GM23338 (cell line): ENCODE measurements at places on chromosomes 12 and 14. TPM values are rescaled to one million over a fixed set of nuclear protein-coding genes. Genes with fewer than 3 reads are reported as not detected.

The MYO1H gene
- polyA plus RNA-seq: not detected in 2 replicates

The RNASE1 gene
- polyA plus RNA-seq: 1.7 and 2.0 TPM in 2 replicates

The POTEG gene
- polyA plus RNA-seq: not detected in 2 replicates

The HOTAIR gene
- not detected in 2 replicates for polyA plus RNA-seq

The SPIC gene
- polyA plus RNA-seq: not detected in 2 replicates

The SEL1L gene
- 22.6 and 22.8 TPM in 2 replicates for polyA plus RNA-seq

The GYS2 gene
- not detected in 2 replicates for polyA plus RNA-seq

The NEUROD4 gene
- polyA plus RNA-seq: 0.05 and 0.13 TPM in 2 replicates

The PZP gene
- 0.33 and 0.92 TPM in 2 replicates for polyA plus RNA-seq

The ALX1 gene
- polyA plus RNA-seq: 0.70 and 1.1 TPM in 2 replicates

The CMA1 gene
- not detected in 2 replicates for polyA plus RNA-seq

The NCOR2 gene
- 69.6 and 76.5 TPM in 2 replicates for polyA plus RNA-seq

The ASIC1 gene
- polyA plus RNA-seq: 0.47 and 0.76 TPM in 2 replicates

The ZDHHC22 gene
- polyA plus RNA-seq: 14.7 and 17.6 TPM in 2 replicates

The MBD6 gene
- 17.1 and 18.3 TPM in 2 replicates for polyA plus RNA-seq

The JPH4 gene
- polyA plus RNA-seq: 11.0 and 11.9 TPM in 2 replicates

The ESR2 gene
- polyA plus RNA-seq: 0.35 and 0.58 TPM in 2 replicates

The BCL11B gene
- polyA plus RNA-seq: 2.4 and 2.7 TPM in 2 replicates

The DNAH10 gene
- polyA plus RNA-seq: 0.03 and 0.19 TPM in 2 replicates

The RTL1 gene
- polyA plus RNA-seq: not detected in 2 replicates

The CMAS gene
- polyA plus RNA-seq: 115 and 118 TPM in 2 replicates

The FAM186B gene
- polyA plus RNA-seq: 0.21 and 0.31 TPM in 2 replicates

The KERA gene
- polyA plus RNA-seq: not detected in 2 replicates

The ARF3 gene
- polyA plus RNA-seq: 53.9 and 57.0 TPM in 2 replicates

The PRB3 gene
- 3.0 TPM in 2 replicates for polyA plus RNA-seq

The SLC6A13 gene
- polyA plus RNA-seq: not detected in 2 replicates

The KRT83 gene
- polyA plus RNA-seq: not detected in 2 replicates

The OR4N5 gene
- polyA plus RNA-seq: not detected in 2 replicates

The ESYT1 gene
- polyA plus RNA-seq: 23.3 and 26.2 TPM in 2 replicates

The CCDC38 gene
- not detected in 2 replicates for polyA plus RNA-seq

The PARP11 gene
- 3.4 and 4.8 TPM in 2 replicates for polyA plus RNA-seq

The NTF3 gene
- 1.2 and 1.5 TPM in 2 replicates for polyA plus RNA-seq

The GUCY2C gene
- polyA plus RNA-seq: 1.4 and 2.1 TPM in 2 replicates

The ASPG gene
- polyA plus RNA-seq: 0.61 and 1.1 TPM in 2 replicates

The ZNF891 gene
- 1.6 and 1.8 TPM in 2 replicates for polyA plus RNA-seq

The TAS2R43 gene
- polyA plus RNA-seq: not detected in 2 replicates

The GALC gene
- polyA plus RNA-seq: 3.4 and 4.1 TPM in 2 replicates

The CLEC4D gene
- 0.17 and 0.24 TPM in 2 replicates for polyA plus RNA-seq

The SERPINA3 gene
- not detected in 2 replicates for polyA plus RNA-seq

The SERPINA5 gene
- 0.12 and 0.81 TPM in 2 replicates for polyA plus RNA-seq

The SYT1 gene
- 47.6 and 51.7 TPM in 2 replicates for polyA plus RNA-seq

The KRT6A gene
- polyA plus RNA-seq: not detected in 2 replicates

The SOX5 gene
- polyA plus RNA-seq: 1.0 and 1.5 TPM in 2 replicates

The TAS2R8 gene
- polyA plus RNA-seq: not detected in 2 replicates

The FAM181A gene
- not detected in 2 replicates for polyA plus RNA-seq
